ENCODE measurements at places on chromosomes 7 and 10.

- no peak for DNase-seq
These were observed 19.3 kb downstream of the EIF3A start for GRCh38 chr10:119061352-119061751.

- no peak for DNase-seq
These were observed 109.3 kb upstream of the INSIG1 start for GRCh38 chr7:155188357-155188756.

DNA sequence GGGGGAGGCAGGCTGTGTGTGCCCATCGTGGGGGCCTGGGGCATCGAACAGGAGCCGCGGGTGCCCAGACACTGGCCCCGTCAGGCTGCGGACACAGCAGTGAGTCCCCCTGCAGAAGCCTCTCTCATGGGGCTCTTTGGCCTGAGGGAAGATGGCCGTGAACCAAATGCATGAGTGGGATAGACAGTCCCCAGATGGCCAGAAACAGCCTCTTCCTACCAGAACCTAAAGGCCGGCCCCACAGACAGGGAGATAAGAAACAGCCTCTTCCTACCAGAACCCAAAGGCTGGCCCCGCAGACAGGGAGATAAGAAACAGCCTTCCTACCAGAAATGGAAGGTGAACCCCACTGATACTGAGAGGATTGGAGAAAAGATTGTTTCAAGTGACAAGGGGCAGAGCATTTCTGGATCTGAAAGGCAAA is 16.6 kb downstream of the IDI2 start:
- no peak for DNase-seq

- DNase-seq = no peak
These were observed 44.3 kb downstream of the TRRAP start for GRCh38 chr7:98922392-98923187.

- no peak for DNase-seq
These were observed 192.5 kb upstream of the PRSS1 start for GRCh38 chr7:142556740-142557139.

- DNase-seq = no peak
These were observed 32.5 kb upstream of the EPC1 start for GRCh38 chr10:32379318-32379949.

GRCh38 chr7:143974459-143974858 is 19.8 kb downstream of the OR2F1 start:
- DNase-seq = no peak

- no peak for DNase-seq
These were observed 39.9 kb upstream of the TMEM229A start for GRCh38 chr7:124072603-124073309.

GRCh38 chr10:351770-352334 is 216.6 kb downstream of the ZMYND11 start:
- peak; percentile 78 for DNase-seq

DNA sequence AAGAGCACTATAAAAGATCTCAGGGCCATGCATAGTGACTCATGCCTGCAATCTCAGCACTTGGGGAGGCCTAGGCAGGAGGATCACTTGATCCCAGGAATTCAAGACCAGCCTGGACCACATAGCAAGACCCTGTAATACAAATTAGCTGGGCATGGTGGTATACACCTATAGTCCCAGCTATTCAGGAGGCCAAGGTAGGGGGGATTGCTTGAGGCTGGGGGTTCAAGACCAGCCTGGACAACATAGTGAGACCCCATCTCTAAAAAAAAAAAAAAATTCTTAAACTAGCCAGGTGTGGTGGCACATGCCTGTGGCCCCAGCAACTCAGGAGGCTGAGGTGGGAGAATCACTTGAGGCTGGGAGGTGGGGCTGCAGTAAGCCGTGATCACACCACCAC is 15.8 kb downstream of the STYXL1 start:
- no peak for DNase-seq

- DNase-seq = no peak
These were observed 269.1 kb downstream of the ZMYND11 start for GRCh38 chr10:404346-404745.

DNA sequence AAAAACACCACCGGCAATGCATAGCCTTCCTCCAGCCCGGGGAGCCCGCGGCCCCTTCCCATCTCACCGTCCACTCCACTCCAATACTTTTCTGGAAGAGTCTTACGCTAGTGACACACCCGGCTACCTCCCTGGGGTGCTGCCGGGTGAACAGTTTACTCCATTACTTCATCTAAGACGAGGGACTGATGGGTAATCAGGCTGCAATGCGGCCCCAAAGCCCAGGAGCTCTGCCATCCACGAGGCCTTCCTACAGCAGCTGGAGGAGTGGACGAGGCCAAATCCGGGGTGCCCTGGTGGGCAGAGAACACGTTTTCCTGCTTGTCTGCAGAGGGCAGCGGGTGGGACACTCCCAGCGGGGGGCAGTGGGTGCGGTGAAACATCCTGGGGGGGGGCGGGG is 356.2 kb upstream of the SHH start:
- DNase-seq = no peak

GRCh38 chr7:2639181-2639681 is 7.4 kb downstream of the TTYH3 start:
- no peak for DNase-seq

DNA sequence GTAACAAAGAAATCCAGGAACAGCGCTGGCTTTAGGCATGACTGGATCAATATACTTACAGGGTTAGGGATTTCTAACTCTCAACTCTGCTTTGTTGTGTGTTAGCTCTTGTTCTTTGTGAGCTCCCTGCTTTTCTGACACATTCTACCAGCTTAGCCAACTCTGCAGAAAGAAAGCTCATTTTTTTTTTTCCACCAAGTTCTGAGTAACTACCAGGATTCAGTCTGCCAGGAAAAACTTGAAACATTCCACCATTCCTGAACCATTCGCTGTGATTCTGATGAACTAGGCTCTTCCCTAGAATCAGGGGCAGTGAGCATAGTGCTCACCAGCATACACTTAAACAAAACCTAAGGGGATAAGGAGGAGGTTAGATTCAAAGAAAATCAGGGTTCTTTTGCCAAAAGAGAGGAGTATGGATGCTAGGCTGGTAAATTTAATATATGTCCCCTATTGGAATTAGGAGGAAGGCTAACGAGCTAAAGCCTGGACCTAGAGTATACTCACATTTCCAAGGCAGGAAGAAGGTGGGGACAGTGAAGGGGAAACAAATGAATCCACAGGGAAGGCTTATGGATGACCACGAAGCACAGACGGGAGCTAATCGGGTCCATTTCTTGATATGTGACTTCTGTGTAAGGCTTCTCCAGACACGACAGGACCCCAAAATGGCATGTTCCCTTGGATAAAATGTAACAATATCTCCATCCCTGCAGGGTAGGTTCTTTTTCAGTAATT is 183.4 kb downstream of the PRKG1 start:
- no peak for DNase-seq
